Progenitor cell of endocrine pancreas (in vitro differentiated cells): ENCODE measurements at places on chromosomes 5 and 9. TPM values are rescaled to one million over a fixed set of nuclear protein-coding genes. Genes with fewer than 3 reads are reported as not detected.

GRCh38 chr9:131407717-131408195 lies 13.9 kb downstream of the PRRC2B start:
- no peak for DNase-seq

GRCh38 chr9:110197330-110198187 lies 10.4 kb downstream of the C9orf152 start:
- no peak for DNase-seq

The PDLIM4 gene
- total RNA-seq, result 14.3 and 14.7 TPM in 2 replicates

- DNase-seq, result no peak
These were observed 320.8 kb upstream of the SGCD start for GRCh38 chr5:156006026-156006647.

The SHOC1 gene
- total RNA-seq, result not detected in 2 replicates

The NOXA1 gene
- total RNA-seq, result 15.3 and 16.3 TPM in 2 replicates

GRCh38 chr5:82952326-82952725 lies 124.9 kb downstream of the TMEM167A start:
- no peak for DNase-seq

DNA sequence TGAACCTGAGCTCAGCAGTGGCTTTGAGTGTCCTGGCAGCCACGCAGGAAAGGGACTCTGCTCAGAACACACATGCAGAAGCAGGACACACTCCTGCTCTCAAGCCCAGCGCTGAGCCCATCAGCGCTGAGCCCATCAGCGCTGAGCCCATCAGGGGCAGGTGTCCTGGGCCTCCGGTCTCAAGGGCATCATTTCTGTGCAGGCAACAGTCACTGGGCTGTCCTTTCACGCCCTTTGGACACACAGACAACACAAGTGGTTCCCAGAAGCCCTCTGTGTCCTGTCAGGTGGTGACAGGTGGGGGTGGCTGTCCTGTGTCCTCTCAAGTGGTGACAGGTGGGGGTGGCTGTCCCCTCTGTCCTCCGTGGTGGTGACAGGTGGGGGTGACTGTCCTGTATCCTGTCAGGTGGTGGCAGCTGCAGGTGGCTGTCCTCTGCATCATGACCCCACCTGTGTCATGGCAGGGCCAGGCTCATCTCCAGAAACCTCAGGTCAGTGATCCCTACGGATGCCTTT lies 39.0 kb upstream of the CLPTM1L start:
- no peak for DNase-seq

DNA sequence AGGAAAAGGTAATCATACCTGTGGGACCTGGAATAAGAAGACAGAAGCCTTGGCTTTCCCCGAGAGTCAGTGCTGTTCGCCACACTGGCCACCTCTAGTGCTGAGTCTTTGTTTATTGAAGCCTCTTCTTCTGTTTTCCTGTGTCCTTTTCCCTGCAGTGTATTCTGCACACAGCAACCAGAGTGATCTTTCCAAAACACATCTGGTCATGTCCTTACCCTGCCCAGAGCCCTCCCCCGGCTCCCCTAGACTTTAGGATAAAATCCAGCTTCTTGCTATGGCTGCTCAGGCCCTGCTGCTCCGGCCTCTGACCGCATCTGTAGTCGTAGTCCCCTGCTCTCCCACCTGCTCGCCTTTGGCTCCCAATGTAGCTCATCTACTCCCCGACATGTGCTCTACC lies 28.3 kb downstream of the GALNT10 start:
- no peak for DNase-seq

DNA sequence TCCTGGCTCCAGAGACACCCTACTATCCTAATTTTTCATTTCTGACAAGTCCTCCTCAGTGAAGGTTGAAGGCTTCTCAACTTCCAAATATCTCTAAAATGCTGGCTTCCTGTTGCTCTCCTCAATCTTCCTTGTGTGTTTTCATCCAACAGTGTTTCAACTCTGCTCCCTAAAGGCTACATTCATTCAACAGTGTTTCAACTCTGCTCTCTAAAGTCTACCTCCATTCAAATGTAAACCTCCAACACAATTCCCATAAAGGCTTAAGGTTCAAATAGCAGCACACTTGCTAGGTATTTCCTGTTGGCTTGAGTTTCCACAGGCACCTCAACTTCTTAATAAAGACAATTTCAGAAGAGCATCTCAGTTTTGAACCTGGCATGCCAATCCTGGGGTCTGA lies 164.8 kb downstream of the HINT1 start:
- DNase-seq, result no peak

DNA sequence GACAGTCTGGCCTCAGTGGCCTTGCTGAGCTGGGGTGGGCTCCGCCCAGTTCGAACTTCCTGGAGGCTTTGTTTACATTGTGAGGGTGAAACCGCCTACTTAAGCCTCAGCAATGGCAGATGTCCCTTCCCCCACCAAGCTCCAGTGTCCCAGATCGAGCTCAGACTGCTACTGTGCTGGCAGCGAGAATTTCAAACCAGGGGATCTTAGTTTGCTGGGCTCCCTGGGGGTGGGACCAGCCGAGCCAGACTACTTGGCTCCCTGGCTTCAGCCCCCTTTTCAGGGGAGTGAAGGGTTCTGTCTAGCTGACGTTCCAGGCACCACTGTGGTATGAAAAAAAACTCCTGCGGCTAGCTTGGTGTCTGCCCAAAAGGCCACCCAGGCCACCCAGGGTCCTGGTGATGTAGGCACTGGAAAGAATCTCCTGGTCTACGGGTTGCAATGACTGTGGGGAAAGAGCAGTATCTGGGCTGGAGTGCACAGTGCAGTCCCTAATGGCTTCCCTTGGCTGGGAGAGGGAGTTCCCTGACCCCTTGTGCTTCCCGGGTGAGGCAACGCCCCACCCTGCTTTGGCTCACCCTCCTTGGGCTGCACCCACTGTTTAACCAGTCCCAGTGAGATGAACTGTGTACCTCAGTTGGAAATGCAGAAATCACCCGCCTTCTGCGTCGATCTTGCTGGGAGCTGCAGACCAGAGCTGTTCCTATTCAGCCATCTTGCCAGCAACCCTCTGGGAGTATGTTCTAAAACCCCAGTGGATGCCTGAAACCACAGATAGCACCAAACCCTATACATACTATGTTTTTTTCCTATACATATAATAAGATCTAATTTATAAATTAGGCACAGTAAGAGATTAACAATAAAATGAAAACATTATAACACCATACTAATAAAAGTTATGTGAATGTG lies 95.5 kb downstream of the TMEM161B start:
- DNase-seq, result no peak

DNA sequence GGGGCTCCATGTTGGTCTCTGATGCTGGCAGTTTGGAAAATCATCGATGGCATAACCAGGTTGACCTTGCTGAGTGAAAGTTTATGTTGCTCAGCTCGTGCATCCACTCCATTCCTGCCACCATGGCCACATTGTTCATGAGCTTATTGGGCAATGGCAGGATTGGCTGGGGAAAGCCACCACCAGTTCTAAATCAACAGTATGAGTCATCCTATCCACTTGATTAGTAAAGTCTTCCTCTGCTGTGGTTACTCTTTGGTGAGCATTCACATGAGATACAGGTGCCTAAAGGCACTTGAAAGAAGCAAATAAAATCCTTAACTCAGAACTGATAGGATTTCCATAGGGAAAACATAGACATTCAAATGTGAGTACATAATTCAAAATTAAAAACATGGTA lies 131.8 kb upstream of the FBN2 start:
- no peak for DNase-seq

- DNase-seq, result no peak
These were observed 689.7 kb upstream of the MEF2C start for GRCh38 chr5:89572696-89573095.

GRCh38 chr9:106218427-106218826 lies 524.1 kb downstream of the TMEM38B start:
- DNase-seq, result no peak

The IL33 gene
- total RNA-seq, result 0.13 TPM in 1 of 2 replicates, not detected in the other

The BARX1 gene
- total RNA-seq, result 0.74 and 3.3 TPM in 2 replicates

DNA sequence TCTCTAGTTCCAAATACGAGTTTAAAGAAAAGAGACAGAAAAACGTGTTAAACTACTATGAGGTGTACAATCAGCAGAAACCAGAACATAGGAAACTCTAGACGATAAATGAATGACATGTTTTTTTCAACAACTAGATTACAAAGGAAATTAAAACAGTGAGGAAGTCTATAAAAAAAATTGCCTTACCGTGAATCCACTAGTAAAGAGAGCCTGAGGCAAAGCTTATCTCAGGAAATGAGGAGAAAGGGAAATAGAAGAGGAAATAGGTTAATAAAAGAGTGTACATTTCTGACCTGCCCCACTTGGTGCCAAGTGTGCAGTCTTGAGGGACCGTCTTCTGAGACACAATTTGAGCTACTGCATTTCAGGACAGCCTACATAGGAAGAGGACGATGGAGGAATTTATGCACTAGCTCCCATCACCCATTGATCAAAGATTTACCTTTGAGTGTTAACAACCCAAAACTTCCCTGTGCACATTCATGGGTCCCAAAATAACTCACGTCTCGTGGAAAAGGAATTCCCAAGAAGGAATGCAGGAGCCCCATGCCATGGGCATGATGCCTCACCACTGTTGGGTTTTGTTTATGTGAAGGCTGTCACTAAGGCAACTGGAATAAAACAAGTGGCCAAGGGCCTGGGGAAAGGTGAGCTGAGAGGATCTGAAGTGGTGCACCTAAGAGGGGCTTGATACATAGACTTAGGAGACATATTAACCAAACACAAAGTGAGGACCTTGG lies 53.6 kb upstream of the SLC1A3 start:
- DNase-seq, result no peak

DNA sequence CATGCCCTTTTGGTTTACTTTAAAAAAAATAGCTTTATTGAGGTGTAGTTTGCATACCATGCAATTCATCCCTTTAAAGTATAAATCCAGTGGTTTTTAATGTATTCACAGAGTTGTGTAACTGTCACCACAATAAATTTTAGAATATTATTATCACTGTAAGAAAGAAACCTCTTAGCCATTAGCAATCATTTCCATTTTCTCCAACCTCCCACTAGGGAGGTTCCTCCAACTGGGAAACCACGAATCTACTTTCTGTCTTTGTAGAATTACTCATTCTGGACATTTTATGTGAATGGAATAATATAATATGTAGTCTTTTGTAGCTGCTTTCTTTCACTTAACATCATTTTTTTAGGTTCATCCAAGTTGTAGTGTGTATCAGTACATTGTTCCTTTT lies 43.5 kb downstream of the UNC13B start:
- DNase-seq, result no peak

DNA sequence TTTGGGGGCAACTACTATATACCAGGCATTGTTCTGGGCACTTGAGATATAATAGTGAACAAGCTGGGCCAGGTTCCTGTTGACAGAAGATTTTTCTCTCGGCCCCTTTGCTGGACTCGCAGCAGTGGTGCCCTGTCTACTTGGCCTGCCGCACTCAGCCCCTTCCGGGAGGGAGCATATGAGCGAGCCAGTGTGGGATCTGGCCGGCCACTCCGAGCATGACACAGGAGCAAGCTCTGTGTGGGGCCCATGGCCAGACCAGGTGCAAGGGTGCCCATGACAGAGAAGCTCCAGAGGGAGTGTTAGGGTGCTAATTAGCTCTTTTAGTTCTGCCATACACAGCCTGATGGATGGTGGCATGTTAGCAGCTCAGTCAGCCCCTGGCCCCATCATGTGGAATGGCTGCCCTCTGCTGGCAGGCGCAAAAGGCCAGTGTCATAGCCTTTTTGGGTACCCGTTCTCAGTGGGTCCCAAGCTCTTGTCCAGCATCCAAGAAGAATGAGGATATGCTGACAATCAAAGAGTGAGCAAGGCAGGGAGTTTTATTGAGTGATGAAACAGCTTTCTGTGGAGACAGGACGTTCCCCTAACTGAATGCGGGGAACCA lies 9.3 kb upstream of the KIF4B start:
- DNase-seq, result no peak

DNA sequence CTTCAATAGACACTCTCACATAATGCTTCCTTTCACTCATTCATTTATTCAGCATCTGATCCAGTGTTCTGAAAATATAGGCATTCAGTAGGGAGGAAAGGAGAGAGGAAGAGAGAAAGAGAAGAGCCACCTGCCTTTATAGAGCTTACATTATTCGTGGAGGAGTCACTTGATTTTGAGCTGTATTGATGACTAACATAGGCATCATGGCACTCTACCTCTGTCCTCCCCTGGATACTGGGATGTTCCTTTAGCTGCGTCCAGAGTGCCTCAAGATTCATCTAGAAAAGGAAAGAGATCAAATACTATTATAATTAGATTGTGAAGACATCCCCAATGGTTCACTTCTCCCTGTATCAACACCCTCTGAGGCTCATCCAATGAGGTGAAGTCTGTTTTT lies 345.1 kb downstream of the SPATA31D1 start:
- no peak for DNase-seq

The CAMK4 gene
- total RNA-seq, result 2.1 and 2.3 TPM in 2 replicates

DNA sequence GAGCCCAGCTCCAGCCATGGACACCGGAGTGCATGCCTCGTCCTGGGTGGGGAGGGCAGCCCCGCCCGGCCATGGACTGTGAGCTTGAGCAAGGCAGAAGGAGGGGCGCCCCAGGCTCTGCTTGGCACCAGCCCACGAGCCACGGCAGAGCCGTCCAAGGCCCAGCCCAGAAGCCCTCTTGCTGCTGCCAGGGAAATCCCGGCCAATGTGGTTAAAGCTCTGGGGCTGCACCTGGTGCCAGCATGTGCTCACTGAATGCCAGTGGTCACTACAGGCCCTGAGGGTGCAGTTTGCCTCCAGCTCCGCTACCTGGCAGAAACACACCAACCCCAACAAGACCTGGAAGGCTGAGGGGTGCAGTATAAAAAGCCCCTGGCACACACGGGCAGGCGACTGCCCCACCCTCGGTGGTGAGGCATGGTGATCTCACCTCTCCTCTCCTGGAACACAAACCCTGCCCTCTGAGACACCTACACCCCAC lies 11.8 kb downstream of the BRD3 start:
- DNase-seq, result no peak

DNA sequence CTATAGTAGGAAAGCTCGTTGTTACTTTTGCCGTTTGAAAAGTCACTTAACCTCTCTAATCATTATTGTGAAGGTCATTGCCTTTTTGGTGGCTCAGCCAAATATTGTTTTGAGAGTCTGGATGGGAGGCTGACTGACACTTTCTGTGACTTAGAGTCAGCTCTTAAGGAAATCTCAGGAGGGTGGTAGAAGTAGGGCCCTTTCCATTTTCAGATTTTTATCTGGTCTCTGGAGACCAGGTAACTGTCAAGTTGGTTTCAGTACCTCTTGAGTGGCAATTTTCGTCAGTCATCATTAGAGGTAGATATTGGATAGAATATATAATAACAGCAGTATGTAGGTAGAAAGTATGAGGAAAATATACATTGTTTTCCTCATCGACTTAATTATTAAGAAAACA lies 23.3 kb downstream of the UGCG start:
- DNase-seq, result no peak

DNA sequence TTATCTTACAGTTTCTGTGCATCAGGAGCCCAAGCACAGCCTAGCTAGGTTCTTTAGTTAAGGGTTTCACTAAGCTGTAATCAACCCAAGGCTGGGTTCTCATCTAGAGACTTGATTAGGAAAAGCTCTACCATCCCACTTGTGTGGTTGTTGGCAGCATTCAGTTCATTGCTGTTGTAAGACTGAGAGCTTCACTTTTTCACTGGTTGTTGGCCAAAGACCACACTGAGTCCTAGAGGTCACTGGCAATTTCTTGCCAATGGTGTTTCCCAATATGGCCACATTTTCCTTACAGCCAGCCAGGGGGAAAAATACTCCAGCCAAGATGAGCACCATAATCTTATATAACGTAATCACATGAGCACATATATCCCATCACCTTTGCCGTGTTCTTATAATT lies 74.3 kb downstream of the SMIM15 start:
- DNase-seq, result no peak

- DNase-seq, result no peak
These were observed 27.1 kb downstream of the GRAMD2B start for GRCh38 chr5:126450346-126450745.

- no peak for DNase-seq
These were observed 98.6 kb downstream of the GNAQ start for GRCh38 chr9:77933019-77933418.

The C1QTNF3 gene
- 9.6 and 11.0 TPM in 2 replicates for total RNA-seq
